ENCODE measurements at places on chromosomes 4 and X. TPM values are rescaled to one million over a fixed set of nuclear protein-coding genes. Genes with fewer than 3 reads are reported as not detected.

DNA sequence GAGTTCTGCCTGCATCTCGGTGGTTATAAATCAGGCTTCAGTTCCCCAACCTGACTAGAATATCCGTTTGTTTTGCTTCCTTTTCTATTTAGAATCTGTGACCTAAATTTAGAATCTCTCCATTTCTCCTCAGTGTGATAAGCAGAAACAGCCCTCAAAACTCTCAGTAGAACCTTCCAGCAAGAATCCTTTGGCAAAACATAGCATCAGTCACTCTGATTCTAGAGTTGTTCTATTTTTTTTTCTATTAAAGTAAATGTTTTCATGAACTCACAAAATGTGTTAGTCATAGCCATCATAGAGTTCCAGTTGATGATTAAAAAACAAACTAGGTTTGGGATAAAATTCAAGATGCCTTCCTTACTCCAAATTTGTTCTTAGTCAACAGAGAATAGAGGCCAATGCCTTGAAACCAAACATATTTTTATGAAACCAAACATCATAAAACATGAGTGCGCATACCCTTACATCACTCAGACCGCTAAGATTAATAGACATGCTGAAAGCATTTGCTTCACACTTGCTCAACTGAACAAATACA lies 13.2 kb upstream of the C1QTNF7 start:
- peaks cover 21% of the 10 kb centered on the region for H3K4me1 ChIP-seq
- no peak for DNase-seq
- no peaks in the 10 kb centered on the region for H3K27me3 ChIP-seq
- H3K4me3 ChIP-seq: no peak overlapping the region

- no peaks in the 10 kb centered on the region for H3K36me3 ChIP-seq
- DNase-seq: no peak
- no peak overlapping the region for H3K27ac ChIP-seq
These were observed 2.0 kb downstream of the MSX1 start for GRCh38 chr4:4861390-4862018.

GRCh38 chr4:123603165-123603564 lies 206.6 kb downstream of the SPRY1 start:
- H3K4me3 ChIP-seq: no peak overlapping the region
- DNase-seq: no peak
- peaks cover 29% of the 10 kb centered on the region for H3K4me1 ChIP-seq
- H3K27ac ChIP-seq: no peak overlapping the region

GRCh38 chr4:4418676-4419390 lies 31.9 kb downstream of the NSG1 start:
- no peaks in the 10 kb centered on the region for H3K4me1 ChIP-seq
- H3K36me3 ChIP-seq: peaks cover 55% of the 10 kb centered on the region
- no peaks in the 10 kb centered on the region for H3K27me3 ChIP-seq
- no peak overlapping the region for H3K27ac ChIP-seq
- no peak overlapping the region for H3K4me3 ChIP-seq

The RNF150 gene
- total RNA-seq: 2.4 TPM

DNA sequence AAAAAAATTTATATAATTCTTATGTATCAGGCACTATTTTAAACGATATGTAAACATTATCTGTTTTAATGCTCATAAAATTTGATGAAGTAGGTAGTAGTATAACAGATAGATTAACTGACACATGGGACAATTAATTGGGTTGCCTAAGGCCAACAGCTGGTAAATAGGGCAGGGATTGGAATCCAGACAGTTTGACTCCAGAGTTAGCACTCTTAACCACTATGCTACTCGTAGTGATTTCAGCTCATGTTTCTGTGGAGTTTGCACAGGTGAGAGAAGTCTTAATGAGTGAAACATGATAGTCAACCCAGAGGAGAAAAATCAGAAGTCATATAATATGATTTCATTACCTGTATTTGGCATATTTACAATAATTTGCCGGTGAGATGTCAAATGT lies 126.0 kb upstream of the WDFY3 start:
- no peak overlapping the region for H3K4me3 ChIP-seq
- no peaks in the 10 kb centered on the region for H3K27me3 ChIP-seq
- H3K4me1 ChIP-seq: no peaks in the 10 kb centered on the region
- no peaks in the 10 kb centered on the region for H3K36me3 ChIP-seq
- H3K27ac ChIP-seq: no peak overlapping the region

The RHOH gene
- 8.8 TPM for total RNA-seq

The HGFAC gene
- 1.2 TPM for total RNA-seq

The SPANXB1 gene
- not detected for total RNA-seq

DNA sequence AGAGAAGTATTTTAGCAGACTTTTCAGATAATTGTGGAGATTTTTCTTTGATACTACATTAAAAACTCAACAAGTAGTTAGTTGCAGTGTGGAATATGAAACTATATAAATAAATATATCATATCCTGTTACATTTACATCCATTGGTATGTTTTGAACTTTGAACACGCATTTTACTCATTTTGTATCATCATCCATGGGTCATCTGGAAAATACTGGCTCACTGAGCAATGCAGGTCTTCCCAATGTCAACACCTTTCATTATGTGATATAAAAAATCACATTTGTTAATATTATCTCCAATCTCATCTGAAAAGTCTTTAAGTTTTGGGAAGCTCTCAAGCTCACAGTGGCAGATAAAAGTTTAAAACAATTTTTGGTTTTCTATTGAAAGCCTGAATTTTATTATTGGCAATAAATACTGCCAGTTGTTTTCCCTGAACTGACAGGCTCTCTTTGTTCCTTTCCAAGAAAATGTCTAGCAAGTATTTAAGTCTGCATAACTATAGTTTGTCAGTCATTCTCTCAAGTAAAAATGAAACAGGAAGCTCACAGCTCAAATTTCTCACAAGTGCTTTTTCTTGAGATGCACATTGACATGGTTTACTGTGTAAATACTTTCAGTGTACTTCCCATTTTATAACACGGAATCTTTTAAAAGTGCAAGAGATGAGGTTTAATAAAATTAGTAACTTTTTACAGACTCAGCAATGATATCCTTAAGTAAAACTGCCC lies 183.5 kb upstream of the GPC4 start:
- no peak overlapping the region for H3K4me3 ChIP-seq
- H3K4me1 ChIP-seq: no peaks in the 10 kb centered on the region
- H3K36me3 ChIP-seq: no peaks in the 10 kb centered on the region
- no peaks in the 10 kb centered on the region for H3K27me3 ChIP-seq

GRCh38 chr4:76562836-76563453 lies 127.9 kb downstream of the SHROOM3 start:
- no peaks in the 10 kb centered on the region for H3K4me1 ChIP-seq
- no peak overlapping the region for H3K4me3 ChIP-seq

DNA sequence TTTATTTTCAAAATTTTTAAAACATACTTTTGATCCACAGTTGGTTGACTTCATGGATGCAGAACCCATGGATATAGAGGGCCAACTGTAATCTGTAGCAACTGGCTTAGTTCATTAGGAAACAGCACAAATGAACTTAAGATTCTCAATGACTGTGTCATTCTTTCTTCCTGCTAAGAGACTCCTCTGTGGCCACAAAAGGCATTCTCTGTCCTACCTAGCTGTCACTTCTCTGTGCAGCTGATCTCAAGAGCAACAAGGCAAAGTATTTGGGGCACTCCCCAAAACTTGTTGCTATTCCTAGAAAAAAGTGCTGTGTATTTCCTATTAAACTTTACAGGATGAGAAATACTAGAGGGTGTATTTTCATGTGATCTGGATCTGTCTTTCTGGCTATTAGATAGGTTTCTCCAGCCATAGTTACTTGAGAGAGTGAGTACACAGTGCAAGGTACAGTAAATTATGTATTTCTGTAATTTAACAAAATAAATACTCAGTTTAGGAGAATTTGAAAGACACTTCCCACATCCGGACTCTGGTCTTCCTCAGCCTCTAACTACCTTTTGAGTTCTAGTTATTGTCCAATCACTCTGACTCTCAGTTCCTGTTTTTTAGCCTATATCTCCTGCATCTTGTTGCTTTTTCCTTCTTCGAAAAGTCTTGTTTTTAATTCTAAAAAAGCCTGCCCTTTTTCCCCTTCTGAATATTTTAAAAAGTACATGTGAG lies 21.8 kb downstream of the TLR2 start:
- H3K27ac ChIP-seq: no peak overlapping the region
- no peaks in the 10 kb centered on the region for H3K27me3 ChIP-seq
- H3K36me3 ChIP-seq: no peaks in the 10 kb centered on the region
- H3K4me3 ChIP-seq: no peak overlapping the region

- H3K4me3 ChIP-seq: no peak overlapping the region
- no peaks in the 10 kb centered on the region for H3K4me1 ChIP-seq
- no peak overlapping the region for H3K27ac ChIP-seq
- no peaks in the 10 kb centered on the region for H3K36me3 ChIP-seq
These were observed 29.6 kb upstream of the ERVMER34-1 start for GRCh38 chr4:52780617-52781354.

DNA sequence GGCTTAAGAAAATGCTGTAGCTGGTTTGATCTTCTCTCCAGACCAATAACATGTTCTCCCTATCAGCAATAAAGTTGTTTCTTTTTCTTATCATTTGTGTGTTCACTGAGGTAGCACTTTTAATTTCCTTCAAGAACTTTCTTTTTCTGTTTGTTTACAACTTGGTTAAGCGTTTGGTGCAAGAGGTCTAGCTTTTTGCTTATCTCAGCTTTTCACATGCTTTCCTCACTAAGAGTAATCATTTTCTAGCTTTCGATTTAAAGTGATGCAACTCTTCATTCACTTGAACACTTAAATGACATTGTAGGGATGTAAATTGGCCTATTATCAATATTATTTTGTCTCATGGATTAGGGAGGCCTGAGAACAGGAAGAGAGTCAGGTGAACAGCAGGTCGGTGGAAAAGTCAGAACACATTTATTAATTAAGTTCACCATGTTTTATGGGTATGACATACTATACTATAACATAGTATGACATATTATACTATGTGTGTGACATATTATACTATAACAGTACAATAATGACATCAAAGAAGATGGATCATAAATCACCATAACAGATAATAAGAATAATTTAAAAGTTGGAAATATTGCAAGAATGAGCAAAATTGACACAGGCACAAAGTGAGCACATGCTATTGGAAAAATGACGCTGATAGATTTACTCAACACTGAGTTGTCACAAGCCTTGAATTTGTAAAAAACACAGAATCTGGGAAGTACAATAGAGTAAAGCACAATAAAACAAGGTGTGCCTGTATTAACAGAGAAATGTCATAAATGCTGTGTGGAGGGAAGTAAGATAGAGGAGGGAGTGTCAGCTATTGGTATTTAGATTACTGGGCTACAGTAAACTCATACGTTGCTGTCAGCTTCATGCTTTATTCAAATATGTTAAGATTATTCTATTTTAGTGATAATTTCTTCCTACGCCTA lies 218.6 kb upstream of the SLC7A11 start:
- no peak for DNase-seq
- H3K4me3 ChIP-seq: no peak overlapping the region
- H3K27ac ChIP-seq: no peak overlapping the region
- H3K27me3 ChIP-seq: no peaks in the 10 kb centered on the region
- no peaks in the 10 kb centered on the region for H3K36me3 ChIP-seq
- H3K4me1 ChIP-seq: no peaks in the 10 kb centered on the region

GRCh38 chrX:119688911-119689321 lies 4.1 kb downstream of the SEPTIN6 start:
- H3K4me1 ChIP-seq: peaks cover 14% of the 10 kb centered on the region
- no peak overlapping the region for H3K4me3 ChIP-seq
- no peak for DNase-seq
- no peak overlapping the region for H3K27ac ChIP-seq
- H3K27me3 ChIP-seq: no peaks in the 10 kb centered on the region

The PABPC1L2A gene
- not detected for total RNA-seq

- H3K27ac ChIP-seq: no peak overlapping the region
- H3K4me3 ChIP-seq: no peak overlapping the region
- no peaks in the 10 kb centered on the region for H3K4me1 ChIP-seq
- no peaks in the 10 kb centered on the region for H3K36me3 ChIP-seq
- no peaks in the 10 kb centered on the region for H3K27me3 ChIP-seq
These were observed 382.5 kb upstream of the TENM3 start for GRCh38 chr4:181860668-181861067.

DNA sequence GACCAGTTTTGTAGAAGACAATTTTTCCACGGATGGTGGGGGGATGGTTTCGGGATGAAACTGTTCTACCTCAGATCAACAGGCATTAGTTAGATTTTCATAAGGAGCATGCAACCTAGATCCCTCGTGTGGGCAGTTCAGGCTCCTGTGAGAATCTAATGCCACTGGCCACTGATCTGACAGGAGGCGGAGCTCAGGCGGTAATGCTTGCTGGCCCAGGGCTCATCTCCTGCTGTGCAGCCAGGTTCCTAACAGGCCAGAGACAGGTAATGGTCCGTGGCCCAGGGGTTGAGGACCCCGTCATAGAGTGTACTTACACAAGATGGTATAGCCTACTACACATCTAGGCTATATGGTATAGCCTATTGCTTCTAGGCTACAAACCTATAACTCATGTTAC lies 7.0 kb downstream of the TEX11 start:
- no peaks in the 10 kb centered on the region for H3K27me3 ChIP-seq
- no peak overlapping the region for H3K27ac ChIP-seq
- H3K4me1 ChIP-seq: no peaks in the 10 kb centered on the region
- no peaks in the 10 kb centered on the region for H3K36me3 ChIP-seq

The SLC7A11 gene
- 3.8 TPM for total RNA-seq

DNA sequence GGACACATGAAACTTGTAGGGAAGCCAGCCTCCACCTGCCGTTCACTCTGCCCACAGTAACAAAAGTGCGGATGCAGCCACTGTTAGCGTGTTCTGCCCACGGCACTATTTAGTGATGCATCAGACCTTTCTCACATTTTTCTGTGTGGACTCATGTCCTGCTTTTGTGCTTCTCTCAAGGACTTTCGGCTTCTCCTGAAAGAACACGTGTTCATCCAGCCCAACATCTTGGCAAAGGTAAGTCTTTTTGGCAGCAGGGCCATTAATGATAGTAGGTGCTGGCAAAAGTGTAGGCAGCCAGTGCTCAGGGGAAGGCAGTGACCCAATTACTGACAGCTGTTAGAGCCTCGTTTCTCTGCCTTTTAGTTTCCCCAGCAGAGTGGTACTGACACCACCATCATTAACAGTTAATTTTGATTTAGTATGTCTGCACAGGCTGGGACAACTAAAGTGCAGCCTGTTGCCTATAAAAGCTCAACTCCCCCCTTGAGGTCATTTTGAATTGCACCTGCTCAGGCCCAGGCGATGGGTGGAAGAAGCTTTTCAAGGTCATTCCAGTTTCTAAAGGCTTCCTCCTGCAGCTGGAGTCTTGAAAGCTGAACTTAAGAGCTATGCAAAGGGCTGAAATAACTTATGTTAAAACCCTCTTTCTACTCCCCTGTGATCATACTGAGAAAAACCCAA lies 54.5 kb upstream of the HPSE start:
- H3K27ac ChIP-seq: no peak overlapping the region
- no peaks in the 10 kb centered on the region for H3K27me3 ChIP-seq
- H3K4me3 ChIP-seq: no peak overlapping the region
- no peak for DNase-seq

GRCh38 chr4:3671571-3672464 lies 94.4 kb upstream of the ADRA2C start:
- H3K4me1 ChIP-seq: no peaks in the 10 kb centered on the region
- DNase-seq: peak; percentile 13
- H3K27me3 ChIP-seq: no peaks in the 10 kb centered on the region
- no peak overlapping the region for H3K27ac ChIP-seq
- no peaks in the 10 kb centered on the region for H3K36me3 ChIP-seq
